ENCODE measurements at places on chromosomes 13 and 19. TPM values are rescaled to one million over a fixed set of nuclear protein-coding genes. Genes with fewer than 3 reads are reported as not detected.
A peak's percentile ranks its signal among the peaks of the same experiment; 100 is the strongest.

- H3K27ac ChIP-seq: no peak overlapping the region
- H3K27me3 ChIP-seq: peaks cover 46% of the 10 kb centered on the region
- no peaks in the 10 kb centered on the region for H3K36me3 ChIP-seq
- H3K4me3 ChIP-seq: no peak overlapping the region
These were observed 2.7 kb downstream of the CLEC4G start for GRCh38 chr19:7729211-7729610.

GRCh38 chr13:72221276-72221962 is 354.4 kb upstream of the DACH1 start:
- no peak overlapping the region for H3K4me3 ChIP-seq

FCAR gene
- total RNA-seq: not detected

GRCh38 chr13:23060959-23061358 is 119.8 kb upstream of the SGCG start:
- no peaks in the 10 kb centered on the region for H3K27me3 ChIP-seq
- no peak overlapping the region for H3K4me3 ChIP-seq
- H3K4me1 ChIP-seq: no peaks in the 10 kb centered on the region
- no peak for DNase-seq

CPB2 gene
- not detected for total RNA-seq

DNA sequence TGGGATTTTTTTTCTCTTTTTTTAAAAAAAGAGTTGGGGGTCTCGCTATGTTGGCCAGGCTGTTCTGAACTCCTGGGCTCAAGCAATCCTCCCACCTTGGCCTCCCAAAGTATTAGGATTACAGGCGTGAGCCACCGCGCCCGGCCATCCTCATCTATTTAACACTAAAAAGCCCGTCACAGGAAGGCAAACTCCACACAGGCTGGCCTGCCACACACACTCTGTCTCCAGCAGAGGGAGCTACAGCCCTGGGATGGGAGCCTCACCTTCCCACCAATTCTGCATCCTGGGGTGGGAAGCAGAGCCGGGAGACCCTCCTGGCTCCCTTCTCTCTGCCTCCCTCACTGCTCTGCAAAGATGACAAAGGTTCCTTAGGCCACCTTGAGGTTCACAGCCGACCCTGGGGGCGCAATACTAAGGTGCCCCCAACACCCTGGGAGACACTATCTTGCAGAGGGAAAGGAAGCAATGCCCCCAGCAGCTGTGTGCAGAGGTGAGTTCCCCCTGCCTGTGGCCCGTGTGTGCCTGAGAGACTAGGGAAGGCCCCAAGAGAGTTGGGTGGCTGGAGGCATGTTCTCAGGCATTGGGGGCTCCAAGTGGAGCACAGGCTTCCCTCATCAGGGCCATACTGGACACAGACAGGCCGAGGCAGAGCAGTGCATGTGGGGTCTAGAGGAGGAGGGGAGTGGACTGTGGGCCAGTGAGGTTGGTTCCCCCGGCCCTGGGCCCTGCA is 27.4 kb upstream of the TIMM44 start:
- H3K4me1 ChIP-seq: no peaks in the 10 kb centered on the region
- peaks cover 59% of the 10 kb centered on the region for H3K36me3 ChIP-seq
- DNase-seq: peak; percentile 28
- no peak overlapping the region for H3K27ac ChIP-seq
- no peaks in the 10 kb centered on the region for H3K27me3 ChIP-seq
- no peak overlapping the region for H3K4me3 ChIP-seq

GRCh38 chr19:8245869-8246835 is 37.0 kb downstream of the CERS4 start:
- no peak overlapping the region for H3K27ac ChIP-seq
- H3K27me3 ChIP-seq: peaks cover 2% of the 10 kb centered on the region
- H3K4me1 ChIP-seq: peaks cover under 1% of the 10 kb centered on the region
- no peak for DNase-seq

FUT3 gene
- total RNA-seq: not detected

GRCh38 chr19:36997152-36997842 is 80.9 kb upstream of the ZNF420 start:
- H3K4me1 ChIP-seq: no peaks in the 10 kb centered on the region
- DNase-seq: no peak
- H3K36me3 ChIP-seq: peaks cover 5% of the 10 kb centered on the region
- H3K27ac ChIP-seq: no peak overlapping the region
- H3K27me3 ChIP-seq: no peaks in the 10 kb centered on the region

DAND5 gene
- total RNA-seq: not detected

HTR2A gene
- not detected for total RNA-seq

TMEM59L gene
- under 0.01 TPM for total RNA-seq

LIM2 gene
- not detected for total RNA-seq

DNA sequence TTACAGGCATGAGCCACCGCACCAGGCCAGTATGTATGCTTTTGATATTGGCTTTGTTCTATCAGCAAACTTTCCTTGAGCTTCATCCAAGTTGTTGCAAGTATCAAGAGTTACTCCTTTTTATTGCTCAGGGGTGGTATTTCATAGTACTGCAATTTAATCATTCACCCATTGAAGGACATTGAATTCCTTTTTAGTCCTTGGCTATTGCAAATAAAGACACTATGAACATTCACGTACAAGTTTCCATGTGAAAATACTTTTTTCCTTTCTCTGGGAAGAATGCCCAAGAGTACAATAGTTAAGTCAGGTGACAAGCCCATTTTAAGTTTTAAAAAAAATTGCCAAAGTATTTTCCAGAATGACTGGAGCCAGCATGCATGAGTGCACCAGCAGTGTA is 20.4 kb downstream of the CEACAM3 start:
- no peaks in the 10 kb centered on the region for H3K4me1 ChIP-seq
- H3K36me3 ChIP-seq: no peaks in the 10 kb centered on the region
- no peak overlapping the region for H3K27ac ChIP-seq

DNA sequence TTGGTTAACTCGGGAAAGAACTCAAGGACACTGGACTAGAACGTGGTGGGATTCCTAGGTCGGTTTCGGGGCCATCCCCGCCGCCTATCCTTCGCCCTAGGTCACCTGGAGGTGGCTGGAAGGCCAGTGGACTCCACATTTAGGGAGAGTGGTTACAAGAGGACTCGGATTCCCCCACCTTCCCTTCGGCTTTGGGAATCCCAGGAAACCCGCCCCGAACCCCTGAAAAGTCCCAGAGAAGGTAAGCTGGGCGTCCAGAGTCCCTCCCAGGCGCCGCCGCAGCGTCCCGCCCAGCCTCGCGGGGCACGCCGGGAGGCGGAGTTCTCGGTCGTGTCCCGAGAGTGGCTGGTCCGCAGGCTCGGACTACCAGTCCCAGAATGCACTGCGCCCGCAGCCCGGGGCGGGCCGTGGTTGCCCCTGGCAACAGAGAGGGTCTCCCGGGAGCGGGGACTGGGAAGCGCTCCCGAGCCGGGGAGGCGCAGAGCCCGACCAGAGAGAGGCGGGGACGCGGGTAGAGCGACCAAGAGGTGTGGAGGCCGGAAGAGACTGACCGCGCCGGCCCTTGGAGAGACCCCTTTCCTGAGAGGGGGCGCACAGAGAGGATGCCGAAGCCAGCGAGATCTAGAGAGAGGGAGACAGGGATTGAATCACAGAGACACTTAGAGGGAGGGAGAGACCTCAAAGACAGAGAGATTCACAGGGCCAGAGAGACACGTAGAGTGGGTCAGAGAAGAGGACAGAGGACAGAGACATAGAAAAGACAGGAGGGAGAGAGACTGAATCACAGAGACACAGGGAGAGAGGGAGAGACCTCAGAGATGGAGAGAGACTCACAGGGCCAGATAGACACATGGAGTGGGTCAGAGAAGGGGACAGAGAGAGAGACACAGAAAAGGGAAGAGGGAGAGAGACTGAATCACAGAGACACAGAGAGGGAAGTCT is 2.6 kb upstream of the PRKCG start:
- peaks cover 34% of the 10 kb centered on the region for H3K27me3 ChIP-seq
- DNase-seq: peak; percentile 83
- H3K27ac ChIP-seq: peak overlapping the region; percentile 68
- H3K4me1 ChIP-seq: peaks cover 5% of the 10 kb centered on the region
- H3K4me3 ChIP-seq: peak overlapping the region; percentile 80

GRCh38 chr19:40270362-40271089 is 14.6 kb downstream of the AKT2 start:
- no peak for DNase-seq
- peaks cover 14% of the 10 kb centered on the region for H3K4me1 ChIP-seq
- no peak overlapping the region for H3K4me3 ChIP-seq
- H3K27me3 ChIP-seq: no peaks in the 10 kb centered on the region
- peaks cover 7% of the 10 kb centered on the region for H3K36me3 ChIP-seq

ZNF723 gene
- total RNA-seq: not detected

SYCN gene
- not detected for total RNA-seq

DNA sequence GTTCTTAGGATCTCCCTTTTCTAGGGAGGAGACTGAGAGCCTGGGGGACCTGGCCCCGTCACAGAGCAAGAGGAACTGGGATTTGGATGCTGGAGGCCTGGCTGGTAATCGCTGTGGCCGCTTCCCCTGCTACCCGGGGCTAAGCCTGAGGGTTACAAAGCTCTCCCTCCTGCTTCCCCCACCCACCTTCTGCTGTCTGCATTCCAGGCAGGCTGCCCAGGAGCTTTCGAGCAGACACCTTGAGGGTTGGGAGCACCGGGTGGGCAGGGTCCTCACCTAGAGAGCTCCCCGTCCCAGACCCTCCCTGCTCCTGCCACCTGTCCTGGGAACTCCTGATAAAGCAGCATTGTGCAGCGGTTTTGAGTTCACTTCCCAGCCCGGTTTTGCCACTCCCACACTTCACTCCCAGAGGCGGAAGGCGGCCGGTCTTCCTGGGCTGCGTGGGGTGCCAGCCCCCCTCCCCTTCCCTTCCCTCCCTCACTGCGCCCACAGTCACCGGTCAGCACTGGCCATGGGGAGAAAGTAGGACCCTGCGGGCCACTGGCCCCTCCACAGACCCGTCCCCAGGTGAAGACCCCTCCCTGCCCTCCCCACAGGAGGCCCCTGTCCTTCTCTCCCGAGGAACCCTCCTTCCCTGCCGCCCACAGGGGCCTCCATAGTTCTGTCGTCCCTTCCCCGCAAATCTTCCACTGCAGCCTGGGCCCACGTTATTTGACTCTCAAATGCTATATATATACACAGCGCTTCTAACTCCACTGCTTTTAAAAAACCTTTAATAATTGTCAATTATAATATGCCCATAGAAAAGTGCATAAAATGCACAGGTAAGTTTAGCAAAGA is 8.1 kb downstream of the PAK4 start:
- H3K4me3 ChIP-seq: no peak overlapping the region
- H3K27me3 ChIP-seq: no peaks in the 10 kb centered on the region
- H3K4me1 ChIP-seq: peaks cover 7% of the 10 kb centered on the region
- H3K27ac ChIP-seq: no peak overlapping the region
- H3K36me3 ChIP-seq: no peaks in the 10 kb centered on the region

DCLK1 gene
- total RNA-seq: under 0.01 TPM

SIAH3 gene
- total RNA-seq: not detected

GRK1 gene
- not detected for total RNA-seq

DNA sequence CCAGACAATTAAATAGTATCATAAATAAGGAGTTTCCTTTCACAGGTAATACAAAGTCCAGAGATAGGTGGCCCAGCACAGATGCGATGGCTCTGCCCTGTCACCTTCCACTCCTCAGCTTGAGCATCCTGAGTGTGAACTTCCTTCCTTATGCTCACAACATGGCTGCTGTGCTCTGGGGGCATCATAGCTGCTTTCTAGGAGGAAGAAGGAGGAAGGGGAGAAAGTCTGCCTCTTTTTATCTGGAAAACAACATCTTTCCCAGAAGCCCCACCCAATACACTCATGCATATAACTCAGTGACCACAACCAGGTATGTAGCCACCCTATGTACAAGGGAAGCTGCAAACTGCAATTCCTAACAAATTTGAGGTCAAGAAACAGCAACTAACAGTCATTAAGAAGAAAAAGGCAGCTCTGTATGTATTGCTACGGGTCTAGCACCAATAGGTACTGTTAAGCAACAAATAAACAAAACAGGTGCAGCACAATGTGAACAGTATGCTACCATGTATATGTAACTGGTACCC is 201.2 kb upstream of the UBL3 start:
- no peaks in the 10 kb centered on the region for H3K36me3 ChIP-seq
- peaks cover 3% of the 10 kb centered on the region for H3K4me1 ChIP-seq
- H3K4me3 ChIP-seq: no peak overlapping the region
- no peak for DNase-seq
- H3K27ac ChIP-seq: no peak overlapping the region

DNA sequence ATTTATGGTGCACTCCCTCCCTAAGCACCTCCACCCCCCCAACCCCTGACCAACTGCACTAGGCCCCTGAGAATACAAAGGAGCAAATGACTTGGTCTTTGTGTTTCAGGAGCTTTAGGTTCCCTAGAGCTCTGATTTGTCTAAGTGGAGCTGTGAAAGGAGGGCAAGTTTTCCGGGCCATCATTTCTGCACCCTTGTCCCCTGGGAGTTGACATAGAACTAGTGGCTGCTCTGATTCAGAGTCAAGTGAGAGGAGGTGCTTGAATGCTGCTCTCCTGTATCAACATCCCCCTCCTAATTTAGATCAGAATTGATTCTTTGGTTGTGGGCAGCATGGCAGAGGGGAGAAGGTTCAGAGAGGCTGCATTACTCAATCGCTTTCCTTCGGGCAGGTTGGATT is 391.6 kb downstream of the KCNRG start:
- peaks cover 6% of the 10 kb centered on the region for H3K4me1 ChIP-seq
- no peak overlapping the region for H3K4me3 ChIP-seq
- no peak overlapping the region for H3K27ac ChIP-seq
- no peaks in the 10 kb centered on the region for H3K36me3 ChIP-seq
- H3K27me3 ChIP-seq: no peaks in the 10 kb centered on the region
- DNase-seq: no peak

CNFN gene
- total RNA-seq: not detected

GRCh38 chr13:47019977-47020376 is 123.1 kb upstream of the HTR2A start:
- no peak overlapping the region for H3K27ac ChIP-seq
- no peaks in the 10 kb centered on the region for H3K4me1 ChIP-seq
- no peak overlapping the region for H3K4me3 ChIP-seq
- no peak for DNase-seq
- H3K27me3 ChIP-seq: no peaks in the 10 kb centered on the region

GRCh38 chr19:4068047-4068966 is 1.6 kb upstream of the ZBTB7A start:
- no peak overlapping the region for H3K27ac ChIP-seq
- no peaks in the 10 kb centered on the region for H3K27me3 ChIP-seq
- peak overlapping the region; percentile 56 for H3K4me3 ChIP-seq
- H3K36me3 ChIP-seq: peaks cover 5% of the 10 kb centered on the region
- peaks cover 4% of the 10 kb centered on the region for H3K4me1 ChIP-seq

- DNase-seq: no peak
- no peaks in the 10 kb centered on the region for H3K27me3 ChIP-seq
- H3K36me3 ChIP-seq: peaks cover 29% of the 10 kb centered on the region
These were observed 30.2 kb upstream of the TFDP1 start for GRCh38 chr13:113554333-113554700.

Data from IMR-90 (cell line).